NCI-H2107 (cell line): ENCODE measurements at places on chromosomes 7 and 10.

DNA sequence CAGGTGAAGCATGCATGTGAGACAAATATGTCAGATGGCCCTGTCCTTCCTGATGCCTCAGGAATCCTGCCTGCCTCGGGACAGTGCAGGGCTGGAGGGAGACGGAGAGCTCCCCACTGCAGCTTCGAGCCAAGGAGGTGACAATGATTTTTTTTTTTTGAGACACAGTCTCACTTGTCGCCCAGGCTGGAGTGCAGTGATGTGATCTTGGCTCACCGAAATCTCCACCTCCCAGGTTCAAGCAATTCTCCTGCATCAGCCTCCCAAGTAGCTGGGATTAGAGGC is 68.8 kb downstream of the OAT start:
- no peak for DNase-seq

DNA sequence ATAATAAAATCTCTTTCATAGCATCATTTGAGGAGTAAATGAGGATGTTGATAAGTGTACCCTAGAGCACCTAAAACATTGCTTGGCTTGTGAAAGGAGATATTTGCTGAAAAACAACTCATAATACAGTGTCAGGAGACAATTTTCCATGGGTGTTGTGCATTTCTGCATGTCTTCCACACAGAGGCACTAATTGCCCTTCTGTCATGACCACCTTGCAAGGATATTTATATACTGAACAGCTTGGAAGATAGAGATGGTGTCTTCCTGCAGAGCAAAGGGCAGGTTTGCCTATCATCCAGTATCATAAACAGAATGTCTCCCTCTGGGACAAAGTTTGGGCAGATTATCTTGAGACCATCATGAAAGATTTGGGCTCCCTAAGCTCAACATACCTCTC is 495.2 kb upstream of the LRRN3 start:
- no peak for DNase-seq

GRCh38 chr10:47360419-47361040 is 12.4 kb downstream of the RBP3 start:
- DNase-seq = no peak

GRCh38 chr10:13892001-13892491 is 305.3 kb downstream of the PRPF18 start:
- no peak for DNase-seq

- DNase-seq = no peak
Measured at GRCh38 chr7:128530855-128531104, 54.2 kb downstream of the METTL2B start.

DNA sequence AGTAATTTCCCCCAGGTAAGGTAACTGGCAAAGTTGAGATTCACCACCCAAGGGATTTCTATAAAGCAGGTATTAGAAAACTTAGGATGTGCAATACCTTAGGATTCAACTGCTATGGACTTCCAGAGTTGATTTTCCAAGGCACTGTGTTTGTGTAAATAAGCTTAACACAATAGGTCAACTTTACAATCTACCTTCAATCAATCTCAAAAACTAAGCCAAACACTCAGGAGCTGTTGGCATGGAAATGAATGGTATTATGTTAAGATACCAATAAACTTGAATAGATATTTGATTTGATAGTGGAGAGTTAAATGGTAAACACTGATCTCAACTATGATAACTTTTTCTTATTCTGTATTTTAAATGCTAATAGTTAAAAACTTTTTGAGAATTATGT is 762 bp upstream of the SEMA3E start:
- DNase-seq = no peak
